ENCODE measurements at places on chromosomes 3 and 15. TPM values are rescaled to one million over a fixed set of nuclear protein-coding genes. Genes with fewer than 3 reads are reported as not detected.
A peak's percentile ranks its signal among the peaks of the same experiment; 100 is the strongest.

- DNase-seq, result peak; percentile 87
Observed at GRCh38 chr3:56683122-56683817, at the start of gene TASOR. Gene TASOR (minus strand): TSS chr3:56683265. CDS start chr3:56683006, 259 bp downstream.

GRCh38 chr15:33844186-33844585 lies 124.1 kb upstream of the CHRM5 start:
- no peak for DNase-seq

DNA sequence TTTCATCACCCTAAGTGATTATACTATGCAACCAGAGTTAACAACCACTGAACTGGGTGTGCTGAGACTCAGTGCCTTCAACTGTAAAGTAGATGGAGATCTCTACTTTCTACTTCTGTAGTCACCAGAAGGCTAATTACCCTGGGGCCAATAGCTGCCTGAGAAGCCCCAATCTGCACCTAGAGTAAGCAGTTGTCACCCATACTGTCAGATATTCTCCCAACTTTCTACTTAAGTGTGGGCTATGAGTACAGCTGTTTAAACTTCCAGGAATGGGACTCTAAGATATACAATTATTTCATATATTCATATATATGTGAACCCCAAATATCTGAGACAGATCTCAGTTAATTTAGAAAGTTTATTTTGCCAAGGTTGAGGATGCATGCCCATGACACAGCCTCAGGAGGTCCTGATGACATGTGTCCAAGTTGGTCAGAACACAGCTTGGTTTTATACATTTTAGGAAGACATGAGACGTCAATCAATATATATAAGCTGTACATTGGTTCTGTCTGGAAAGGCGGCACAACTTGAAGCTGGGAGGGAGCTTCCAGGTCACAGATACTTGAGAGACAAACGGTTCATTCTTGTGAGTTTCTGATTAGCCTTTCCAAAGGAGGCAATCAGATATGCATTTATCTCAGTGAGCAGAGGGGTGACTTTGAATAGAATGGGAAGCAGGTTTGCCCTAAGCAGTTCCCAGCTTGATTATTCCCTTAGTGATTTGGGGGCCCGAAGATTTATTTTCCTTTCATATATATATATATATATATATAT lies 41.9 kb downstream of the CCNL1 start:
- no peak for DNase-seq

GRCh38 chr15:95799286-95800200 lies 531.0 kb upstream of the NR2F2 start:
- no peak for DNase-seq

DNA sequence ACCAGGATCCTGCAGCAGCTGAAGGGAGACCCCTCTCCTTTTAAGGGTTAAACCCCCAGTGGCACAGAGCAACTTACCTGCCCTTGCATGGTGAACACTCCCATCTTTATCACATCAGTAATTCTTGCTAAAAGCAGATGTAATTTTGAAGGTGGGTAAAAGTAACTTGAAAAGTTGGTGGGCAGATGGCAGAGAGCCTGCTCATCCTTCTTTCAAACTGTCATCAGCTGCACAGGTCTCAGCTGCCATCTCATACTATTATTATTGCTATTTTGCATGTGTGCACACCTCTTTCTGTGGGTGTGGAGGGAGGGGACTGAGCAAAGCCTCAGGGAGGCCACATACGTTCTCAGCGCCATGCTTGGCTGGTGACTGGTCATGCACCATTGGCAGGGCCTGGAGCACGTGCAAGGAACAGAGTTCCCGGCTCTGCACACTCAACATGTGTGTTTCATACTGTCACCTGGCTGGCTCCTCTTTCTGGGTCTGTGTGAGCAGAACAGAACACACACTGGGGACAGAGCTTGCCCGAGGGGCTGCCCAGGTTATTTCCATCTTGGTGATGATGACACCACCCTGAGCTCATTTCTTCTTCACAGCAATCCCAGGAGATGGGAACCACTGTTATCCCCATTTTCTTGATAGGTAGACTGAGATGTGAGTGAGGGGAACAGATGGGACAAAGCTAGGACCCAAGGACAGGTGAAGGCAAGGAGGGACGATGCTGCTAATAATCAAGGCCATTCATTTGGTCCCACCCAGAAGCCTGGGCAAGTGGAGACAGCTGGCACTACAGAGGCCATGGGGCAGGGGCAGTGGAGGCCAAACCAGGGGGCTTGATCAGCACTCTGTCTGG lies 95.8 kb upstream of the KLF13 start:
- DNase-seq, result no peak

- no peak for DNase-seq
Observed at GRCh38 chr15:45606841-45607240, 19.7 kb downstream of the BLOC1S6 start.

DNA sequence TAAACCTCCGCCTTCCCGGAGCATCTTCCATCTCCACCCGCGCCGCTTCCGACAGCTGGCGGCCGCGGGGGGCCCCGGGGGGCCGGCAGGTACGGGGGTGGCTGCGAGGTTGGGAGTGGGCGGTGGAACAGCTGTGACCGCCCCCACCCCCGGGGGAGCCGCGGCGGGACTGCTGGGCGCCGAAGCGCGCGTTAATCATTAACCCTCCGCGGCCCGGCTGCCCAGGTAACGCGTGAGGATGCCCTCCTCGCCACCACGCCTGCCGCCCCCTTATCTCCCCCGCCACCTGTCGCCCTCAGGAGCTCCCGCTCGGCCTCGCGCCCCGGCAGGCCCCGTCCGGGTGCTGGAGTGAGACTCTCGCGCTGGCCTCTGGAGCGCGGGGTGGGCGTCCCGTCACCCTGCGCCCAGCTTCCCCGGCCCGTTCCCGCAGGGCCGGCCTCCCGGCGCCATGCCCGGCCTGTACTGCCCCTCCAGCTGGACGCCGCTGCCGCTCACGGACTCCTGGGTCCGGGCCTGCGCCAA lies 757 bp downstream of the VWA5B2 start:
- DNase-seq, result peak; percentile 15

GRCh38 chr15:50797926-50798325 lies 32.4 kb upstream of the SPPL2A start:
- no peak for DNase-seq

- DNase-seq, result no peak
Observed at GRCh38 chr3:171255236-171255806, 204.9 kb downstream of the TNIK start.

GRCh38 chr3:87895983-87896382 lies 162.8 kb downstream of the CGGBP1 start:
- DNase-seq, result no peak

DNA sequence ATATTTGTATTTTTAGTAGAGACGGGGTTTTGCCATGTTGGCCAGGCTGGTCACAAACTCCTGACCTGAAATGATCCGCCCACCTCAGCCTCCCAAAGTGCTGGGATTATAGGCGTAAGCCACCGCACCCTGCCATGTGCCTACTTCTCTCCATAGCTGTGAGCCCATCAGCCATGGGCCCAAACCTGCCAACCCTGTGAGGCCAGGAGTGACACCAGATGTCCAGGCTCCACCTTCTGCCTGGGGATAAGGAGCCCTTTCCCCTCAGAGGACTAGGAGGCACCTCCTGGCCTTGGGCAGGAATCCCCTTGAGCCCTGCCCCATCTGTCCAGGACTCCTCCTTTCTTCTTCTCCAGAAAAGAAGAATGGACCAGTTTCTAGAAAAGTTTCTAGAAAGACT lies 14.2 kb upstream of the RFT1 start:
- no peak for DNase-seq

- DNase-seq, result peak; percentile 69
Observed at GRCh38 chr3:195802261-195802701, 9.4 kb downstream of the MUC4 start.

DNA sequence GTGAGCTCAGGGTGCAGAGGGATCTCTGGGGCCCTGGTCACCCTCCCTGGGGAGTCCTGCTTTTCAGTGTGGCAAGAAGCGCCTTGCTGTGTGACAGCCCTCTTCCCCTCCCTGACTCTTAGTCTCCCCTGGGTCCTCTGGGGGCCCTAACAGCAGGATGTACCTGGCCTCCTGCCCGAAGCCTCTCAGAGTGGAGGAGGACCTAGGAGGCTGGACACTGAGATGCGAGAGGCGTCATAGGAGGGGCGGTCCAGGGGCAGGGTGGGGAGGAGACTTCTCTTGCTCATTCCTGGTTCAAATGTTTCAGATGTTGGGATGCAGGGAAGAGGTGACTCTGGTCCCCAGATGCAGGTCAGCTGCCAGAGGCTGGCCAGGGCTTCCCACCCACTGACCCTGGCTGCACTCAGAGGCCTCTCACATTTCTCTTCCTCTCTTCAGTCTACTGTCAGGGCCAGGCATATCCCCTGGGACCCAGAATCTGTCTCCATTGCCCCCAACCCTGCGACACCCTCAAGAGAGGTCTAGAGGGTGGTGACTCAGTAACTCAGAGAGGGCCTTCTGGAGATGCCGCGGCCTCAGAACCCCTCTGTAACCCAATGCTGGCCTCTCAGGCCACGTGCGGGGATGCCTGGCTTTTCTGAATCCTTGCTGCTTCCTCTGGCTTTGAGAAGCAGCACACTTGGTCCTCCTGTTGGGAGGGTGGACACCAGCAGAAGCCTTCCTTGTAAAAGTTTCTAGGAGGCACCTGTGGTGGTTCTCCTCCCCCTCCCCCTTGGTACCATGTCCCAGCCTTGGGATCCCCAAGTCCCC lies 25.9 kb downstream of the SNX33 start:
- DNase-seq, result no peak

DNA sequence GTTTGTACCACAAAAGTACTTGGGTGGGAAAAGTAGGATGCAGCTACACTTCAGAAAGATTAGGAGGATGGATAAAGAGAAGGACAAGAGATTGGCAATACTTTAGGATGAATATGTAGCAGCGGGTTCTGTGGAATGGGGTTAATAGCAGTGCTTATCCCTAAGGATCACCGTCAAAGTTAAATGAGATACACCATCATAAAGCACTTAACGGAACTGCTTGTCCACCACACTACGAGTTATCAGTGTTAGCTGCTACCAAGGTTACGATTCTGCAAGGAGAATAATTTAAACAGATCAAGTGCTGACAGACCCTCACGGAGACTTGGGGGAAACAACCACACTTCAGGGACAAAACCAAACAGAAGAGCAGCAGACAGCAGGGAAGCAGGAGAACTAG lies 963 bp downstream of the SHQ1 start:
- no peak for DNase-seq

- no peak for DNase-seq
Observed at GRCh38 chr3:32597656-32598055, 27.0 kb upstream of the DYNC1LI1 start.

- no peak for DNase-seq
Observed at GRCh38 chr3:73179601-73180000, 118.1 kb downstream of the EBLN2 start.

DNA sequence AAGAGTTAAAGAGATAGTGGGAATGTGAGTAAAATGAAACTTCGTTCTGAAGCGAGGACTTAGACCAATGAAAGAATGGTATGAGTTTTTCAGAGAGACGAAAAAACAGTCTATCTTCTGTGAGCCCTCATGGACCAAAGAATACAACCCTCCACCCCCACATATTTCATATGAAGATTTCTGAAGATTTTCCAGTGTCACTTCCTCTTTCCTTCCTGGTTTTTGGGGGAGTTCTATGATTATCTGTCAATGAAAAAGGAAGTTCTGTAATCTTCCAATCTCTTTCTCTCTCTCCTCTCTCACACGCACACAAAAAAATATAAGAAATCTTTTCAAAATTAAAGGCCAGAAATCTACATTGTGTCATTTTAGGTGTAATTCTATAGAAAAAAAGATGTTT lies 27.7 kb downstream of the CMSS1 start:
- DNase-seq, result no peak

DNA sequence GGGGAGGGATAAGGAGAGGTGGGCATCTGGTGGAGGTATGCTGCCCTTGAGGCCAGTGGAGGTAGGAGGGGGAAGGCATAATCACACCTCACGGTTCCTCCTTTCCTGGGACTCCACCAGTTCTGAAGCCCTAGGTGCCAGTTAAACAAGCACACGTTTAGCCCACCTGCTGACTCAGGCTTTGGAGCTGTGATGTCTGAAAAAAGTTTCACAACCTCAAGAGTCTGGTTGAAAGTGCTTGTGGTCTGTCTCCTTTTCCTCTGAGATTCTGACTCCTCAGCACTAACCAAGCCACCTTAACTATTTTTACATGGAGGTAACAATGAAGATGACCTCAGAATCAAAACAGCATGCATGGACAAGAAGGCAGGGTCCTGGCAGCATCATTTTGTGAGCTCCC lies 23.0 kb downstream of the HPS3 start:
- no peak for DNase-seq

- no peak for DNase-seq
Observed at GRCh38 chr15:64205202-64205601, 42.4 kb upstream of the PPIB start.

GRCh38 chr3:130658678-130659077 lies 88.0 kb downstream of the PIK3R4 start:
- no peak for DNase-seq

DNA sequence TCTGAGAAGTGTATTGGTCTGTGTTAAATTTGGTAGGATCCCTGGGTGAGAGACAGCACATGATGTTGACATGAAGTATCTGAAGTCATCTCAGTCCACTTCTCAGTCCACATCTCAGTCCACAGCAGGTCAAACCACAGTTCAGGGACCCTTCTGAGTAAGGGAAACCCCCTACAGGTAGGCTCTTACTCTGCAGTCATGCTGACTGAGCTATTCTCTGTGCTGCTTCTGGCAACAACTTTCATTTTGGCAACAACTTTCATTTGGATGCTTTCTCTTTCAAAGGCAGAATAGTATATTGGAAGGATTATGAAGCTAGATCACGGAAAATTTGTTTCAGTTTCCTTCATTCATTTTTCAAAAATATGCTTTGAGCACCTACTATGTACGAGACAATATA lies 178.2 kb upstream of the GOLIM4 start:
- no peak for DNase-seq

DNA sequence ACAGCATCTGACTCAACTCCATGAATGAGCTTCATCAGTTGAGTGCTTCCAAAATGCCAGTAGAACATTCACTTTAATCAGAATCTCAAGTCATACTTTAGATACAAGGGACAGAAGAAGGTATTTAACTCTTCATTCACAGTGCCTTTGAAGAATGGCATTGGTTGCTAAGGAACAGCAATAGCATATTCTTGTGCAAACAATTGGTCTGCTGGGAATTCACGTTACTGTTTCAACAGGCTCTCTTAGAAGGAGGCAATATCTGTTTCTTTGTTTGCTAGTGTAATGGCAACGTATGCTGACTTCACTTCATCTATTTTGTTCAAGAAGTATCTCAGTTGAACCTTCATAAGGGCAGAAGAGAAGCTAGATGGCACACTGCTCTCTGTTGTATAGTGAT lies 113.9 kb downstream of the TMEM108 start:
- DNase-seq, result no peak

Gene FBXL2
- not detected for total RNA-seq

Gene DNAH12
- 0.11 TPM for total RNA-seq

Gene CHST14
- total RNA-seq, result 12.9 TPM

Gene TMA7
- total RNA-seq, result 239 TPM

Gene FEZF2
- not detected for total RNA-seq

Measured in natural killer cell (primary cell).